ENCODE measurements at places on chromosomes 3 and 15.

- no peak for DNase-seq
Measured at GRCh38 chr3:187594272-187594671, 75.9 kb downstream of the SST start.

DNA sequence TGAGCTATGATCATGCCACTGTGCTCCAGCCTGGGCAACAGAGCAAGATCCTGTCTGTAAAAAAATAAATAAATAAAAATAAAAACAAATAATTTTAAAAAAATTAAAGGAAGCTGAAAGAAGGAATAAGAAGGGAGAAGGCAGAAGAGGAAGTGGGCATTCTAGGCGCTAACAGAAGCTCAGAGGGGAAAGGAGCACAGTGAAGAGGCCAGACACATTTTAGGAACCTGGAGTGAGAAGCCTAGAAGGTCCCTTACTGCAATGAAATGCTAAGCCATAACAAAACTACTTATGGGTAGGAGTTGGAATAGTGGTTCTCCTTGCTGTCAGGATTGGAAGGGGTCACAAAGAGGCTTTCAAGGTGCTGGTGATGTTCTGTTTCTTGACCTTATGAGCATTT lies 64.0 kb downstream of the ITGB5 start:
- no peak for DNase-seq

DNA sequence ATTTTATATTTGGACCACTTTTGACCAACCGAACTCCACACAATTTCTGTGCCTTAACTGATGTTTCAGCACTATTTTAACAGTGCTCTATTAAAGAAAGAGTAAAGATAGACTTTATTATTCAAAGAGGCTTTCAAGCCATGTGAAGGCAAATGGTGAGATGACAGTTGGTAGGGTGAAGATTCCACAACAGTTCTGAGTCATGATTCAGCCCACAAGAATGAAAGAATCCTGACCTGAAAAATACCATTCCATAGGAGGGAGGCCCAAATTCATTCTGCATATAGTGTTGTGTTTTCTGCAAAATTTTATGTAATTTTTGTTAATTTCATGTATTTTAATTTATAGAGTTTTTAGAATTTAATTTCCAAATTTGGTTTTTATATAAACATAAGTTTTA lies 135.6 kb upstream of the STAC start:
- DNase-seq, result peak; percentile 60

DNA sequence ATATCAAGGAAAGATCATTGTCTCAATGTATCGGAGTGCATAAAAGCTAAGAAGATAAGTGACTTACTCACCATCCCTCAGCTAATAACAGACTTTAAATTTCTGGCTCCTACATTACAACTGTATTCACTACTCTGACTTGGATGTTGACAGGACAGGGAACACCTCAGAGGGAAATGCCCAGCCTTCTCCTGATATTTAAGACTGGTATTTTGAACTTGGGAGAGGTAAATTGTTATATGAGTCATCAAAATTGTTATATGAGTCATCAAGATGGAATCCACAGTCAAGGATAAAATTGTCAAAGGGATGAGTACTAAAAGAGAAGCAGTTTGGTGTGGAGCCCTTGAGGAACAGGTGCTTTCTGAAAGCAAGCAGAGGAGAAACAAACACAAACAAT lies 961.4 kb downstream of the VGLL3 start:
- peak; percentile 2 for DNase-seq

DNA sequence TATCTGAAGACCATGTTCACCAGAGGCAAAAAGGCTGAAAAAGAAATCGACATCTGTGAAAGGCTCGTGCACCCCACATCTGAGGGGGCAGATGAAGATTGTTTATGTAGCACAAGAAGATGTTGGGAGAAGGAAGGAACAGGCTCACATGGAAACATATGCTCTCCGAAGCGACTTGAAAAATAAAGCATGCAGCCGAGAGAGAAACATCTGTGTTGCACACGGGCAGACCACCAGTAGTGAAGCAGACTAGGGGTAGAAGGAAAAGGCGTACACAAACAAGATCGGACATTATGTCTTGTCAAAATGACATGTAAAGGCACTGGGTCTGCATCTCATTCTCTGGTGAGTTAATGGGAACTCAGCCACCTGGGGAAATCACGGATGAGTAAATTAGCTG lies 356.5 kb downstream of the ZIC4 start:
- DNase-seq, result no peak

GRCh38 chr3:197183582-197183981 lies 114.8 kb downstream of the DLG1 start:
- no peak for DNase-seq

All from astrocyte (in vitro differentiated cells and primary cell).